ENCODE measurements at places on chromosomes 7 and 10.

DNA sequence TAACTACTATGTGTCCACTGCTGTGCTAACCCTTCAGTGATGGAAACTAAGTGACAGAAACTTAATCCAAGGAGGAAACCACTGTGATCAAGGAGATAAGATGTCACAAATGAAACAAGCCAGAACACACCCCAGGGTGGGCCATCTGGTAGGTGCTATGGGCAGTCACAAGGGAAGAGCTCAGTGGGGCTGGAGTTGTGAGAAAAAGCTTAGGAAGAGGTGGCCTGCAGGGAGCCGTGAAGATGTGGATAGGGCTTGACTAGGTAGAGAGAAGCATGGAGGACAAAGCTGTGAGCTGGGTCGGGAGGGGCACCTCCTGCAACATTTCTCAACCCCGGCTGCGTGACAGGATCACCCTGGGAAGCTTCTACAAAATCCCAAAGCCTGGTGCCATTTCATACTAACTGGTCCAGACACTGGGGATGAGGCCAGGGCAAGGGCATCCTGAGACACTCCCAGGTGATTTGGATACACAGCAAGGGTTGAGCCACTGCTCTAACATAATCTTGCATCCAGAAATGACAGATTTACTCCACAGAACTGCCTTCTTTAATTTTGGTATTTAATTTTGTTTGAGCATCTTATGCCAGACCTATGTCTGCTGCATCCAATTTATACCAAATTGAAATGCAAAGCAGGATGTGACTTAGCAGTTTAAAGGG lies 69.3 kb downstream of the OSBPL3 start:
- no peak for ATAC-seq

DNA sequence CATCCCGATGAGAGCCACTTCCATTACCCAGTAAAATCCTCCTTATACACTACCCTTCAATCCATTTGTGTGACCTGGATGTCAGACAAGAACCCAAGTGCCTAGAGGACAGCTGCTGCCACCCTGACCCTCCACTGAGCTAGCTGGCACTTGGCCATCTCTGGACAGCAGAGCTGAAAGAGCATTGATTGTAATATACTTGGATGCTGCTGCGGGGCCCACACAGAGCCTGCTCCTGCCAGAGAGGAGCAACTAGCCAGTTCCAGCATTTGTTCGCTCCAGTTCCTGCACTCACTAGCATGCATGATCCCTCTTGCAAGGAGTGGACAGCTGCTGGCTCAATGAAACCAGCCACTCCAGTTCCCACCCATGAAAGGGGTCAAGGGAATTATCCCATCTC lies 8.4 kb upstream of the TMEM254 start:
- peak; percentile 10 for ATAC-seq

GRCh38 chr7:148116195-148116594 lies 474.4 kb upstream of the C7orf33 start:
- no peak for ATAC-seq

GRCh38 chr10:82041018-82041417 lies 166.0 kb downstream of the NRG3 start:
- no peak for ATAC-seq

- no peak for ATAC-seq
Observed at GRCh38 chr7:105838627-105839231, 37.7 kb downstream of the ATXN7L1 start.

- ATAC-seq, result peak; percentile 99
Observed at GRCh38 chr7:66952343-66953043, 31.5 kb downstream of the TMEM248 start.

DNA sequence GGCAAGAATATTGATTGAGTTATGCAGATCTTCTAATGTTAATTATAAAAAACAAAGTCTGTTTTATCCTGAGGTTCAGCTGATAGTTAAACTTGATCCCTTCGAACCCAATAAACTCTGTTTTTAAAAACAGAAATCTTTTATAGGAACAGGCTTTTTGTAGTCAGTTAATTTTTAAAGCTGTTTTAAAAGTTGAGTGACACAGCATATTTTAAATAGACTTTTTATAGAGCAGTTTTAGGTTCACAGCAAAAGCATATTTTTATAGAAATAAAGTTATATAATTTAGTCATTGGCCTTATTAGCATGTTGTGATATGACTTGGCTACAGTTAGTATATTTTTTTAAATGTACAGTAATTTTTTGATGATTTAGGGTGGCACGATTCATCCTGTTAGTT lies 11.1 kb downstream of the FOXK1 start:
- ATAC-seq, result no peak

DNA sequence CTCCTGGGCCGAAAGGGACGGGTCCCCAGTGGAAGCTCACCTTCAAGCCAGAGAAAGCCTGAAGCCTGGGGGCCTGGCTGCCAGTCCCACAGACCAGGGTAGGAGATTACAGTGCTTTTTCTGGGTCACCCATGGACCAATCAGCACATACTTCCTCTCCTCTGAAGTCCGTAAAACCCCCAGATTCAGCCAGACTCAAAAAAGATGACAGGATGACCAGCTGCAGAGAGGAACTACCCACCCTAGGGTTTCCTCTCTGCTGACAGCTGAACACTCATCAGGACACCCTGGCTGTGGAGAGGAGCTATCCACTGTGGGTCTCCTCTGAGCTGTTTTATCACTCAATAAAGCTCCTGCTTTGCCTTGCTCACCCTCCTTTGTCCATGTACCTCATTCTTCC lies 78.0 kb downstream of the SAMD9 start:
- no peak for ATAC-seq

DNA sequence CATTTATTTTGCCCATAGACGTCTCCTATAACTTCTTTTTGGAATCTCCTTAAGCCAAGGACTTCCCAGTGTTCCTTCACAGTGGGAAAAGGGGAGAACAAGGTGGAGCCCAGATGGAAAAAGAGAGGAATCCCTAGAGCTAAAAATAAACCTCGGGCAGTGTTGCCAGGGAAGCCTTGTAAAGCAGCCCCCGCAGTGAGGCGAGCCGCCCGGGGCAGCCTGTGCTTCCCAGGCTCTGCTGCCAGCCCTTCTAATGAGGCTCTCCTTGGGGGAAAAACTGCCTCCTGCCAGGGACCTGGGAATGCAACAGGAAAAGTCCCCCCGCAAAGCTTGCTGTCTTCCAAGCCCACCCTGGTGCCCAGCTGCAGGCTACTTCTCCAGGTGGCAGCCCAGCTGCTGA lies 71.7 kb downstream of the SH3PXD2A start:
- no peak for ATAC-seq

DNA sequence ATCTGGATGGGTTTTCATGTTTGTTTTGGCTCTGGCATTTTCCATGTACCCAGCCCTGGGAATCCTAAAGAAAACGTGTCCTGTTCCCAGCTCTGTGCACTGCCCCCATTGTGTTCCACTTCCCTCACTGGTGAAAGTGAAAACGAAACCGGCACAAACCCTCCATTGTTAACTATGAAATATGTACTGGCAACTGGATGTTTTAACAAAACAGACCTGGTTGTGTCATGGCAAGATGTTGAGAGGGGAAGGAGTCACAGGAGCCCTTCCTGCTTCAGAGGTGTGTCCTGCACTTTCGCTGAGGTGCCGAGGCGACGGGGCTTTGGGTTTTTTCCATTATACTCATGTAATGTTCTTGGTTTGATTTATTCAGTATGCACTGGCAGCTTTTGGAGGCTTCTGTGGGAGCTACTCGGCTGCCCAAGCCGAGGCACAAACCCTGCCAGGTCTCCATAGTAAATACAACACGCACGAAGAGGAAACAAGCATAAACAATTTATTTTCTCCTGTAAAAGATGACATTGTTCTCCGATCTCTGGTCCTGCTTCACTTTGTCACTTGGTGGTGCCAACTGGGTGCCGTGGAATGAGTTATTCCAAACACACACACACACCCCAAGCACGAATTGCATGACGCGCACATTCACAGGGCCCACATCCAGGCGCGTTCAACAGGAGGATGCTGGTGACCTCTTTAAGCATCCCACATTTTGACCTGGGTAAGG lies 118.2 kb downstream of the CDK6 start:
- ATAC-seq, result peak; percentile 85

DNA sequence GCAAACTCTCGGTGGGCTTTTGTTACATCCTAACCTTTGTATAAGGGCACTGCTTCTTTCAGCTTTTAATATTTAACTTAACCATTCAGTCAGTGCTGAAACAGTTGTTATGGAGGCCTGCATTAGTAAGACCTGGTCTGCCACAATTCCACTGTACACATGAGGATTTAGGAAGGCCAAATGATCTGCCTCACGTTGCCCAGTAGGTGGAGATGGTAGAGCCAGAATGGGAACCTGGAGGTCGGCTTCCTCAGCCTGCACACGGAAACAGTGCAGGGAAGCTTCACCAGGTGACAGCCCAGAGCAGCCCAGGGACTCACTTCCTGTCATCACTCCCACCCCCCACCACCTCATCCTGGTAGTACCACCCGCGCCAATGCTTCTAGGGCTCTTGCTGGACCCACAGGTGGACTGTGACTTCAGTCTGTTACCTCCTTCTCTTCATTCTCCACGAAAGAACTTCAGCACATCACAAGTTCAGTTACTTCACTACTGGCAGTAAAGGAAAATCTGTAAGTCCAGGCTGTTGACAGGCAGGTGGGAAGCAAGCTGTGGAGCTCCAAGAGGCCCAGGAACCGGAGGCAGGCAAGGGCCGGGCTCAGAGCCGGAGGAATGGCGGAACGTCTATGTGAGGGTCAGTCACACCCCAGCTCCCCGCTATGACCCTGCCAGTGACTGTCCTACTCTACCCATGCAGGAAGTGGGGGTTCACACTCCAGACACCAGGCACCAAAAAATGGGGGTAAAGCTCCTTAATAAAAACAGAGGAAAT lies 480.3 kb upstream of the C7orf33 start:
- ATAC-seq, result no peak

- ATAC-seq, result no peak
Observed at GRCh38 chr10:132849546-132850031, 63.6 kb upstream of the NKX6-2 start.

GRCh38 chr7:77569514-77570232 lies 32.6 kb downstream of the PTPN12 start:
- ATAC-seq, result no peak

GRCh38 chr7:49322476-49322875 lies 398.1 kb downstream of the CDC14C start:
- ATAC-seq, result no peak

GRCh38 chr10:116306847-116307246 lies 17.4 kb upstream of the CCDC172 start:
- no peak for ATAC-seq

GRCh38 chr7:433558-433957 lies 86.1 kb downstream of the PDGFA start:
- ATAC-seq, result no peak

DNA sequence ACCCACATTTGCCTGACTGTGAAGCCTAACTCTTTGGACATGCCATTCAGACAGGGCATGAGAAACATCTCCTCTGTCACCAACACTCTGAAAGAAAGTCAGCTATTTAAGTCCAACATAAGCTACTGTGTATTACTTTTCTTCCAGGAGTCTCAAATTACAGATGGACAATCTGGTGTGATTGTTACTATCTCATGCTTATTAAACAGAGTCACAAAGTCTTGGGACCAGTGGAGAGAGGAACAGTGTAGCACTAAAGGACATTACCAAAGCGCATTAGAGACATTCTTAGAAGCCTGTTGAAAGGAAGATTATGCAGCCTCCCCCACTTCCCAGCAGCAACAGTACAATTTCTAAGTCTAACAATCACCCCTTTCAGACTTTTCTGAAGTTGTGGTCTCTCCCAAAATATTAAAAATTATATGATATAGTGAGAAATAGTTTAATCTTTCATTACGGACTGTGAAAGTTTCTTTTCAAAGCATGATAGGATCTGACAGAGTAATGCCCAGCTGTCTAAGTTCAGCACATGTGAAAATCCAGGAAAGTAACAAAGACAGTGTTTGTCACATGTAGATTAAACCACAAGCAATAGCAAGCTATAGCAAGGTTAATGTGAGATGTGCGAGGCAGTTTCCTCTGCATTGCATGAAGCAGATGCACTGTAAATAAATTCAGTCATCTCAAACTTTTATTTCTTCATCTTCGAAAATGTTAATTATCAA lies 280.9 kb upstream of the FZD8 start:
- ATAC-seq, result no peak

- ATAC-seq, result no peak
Observed at GRCh38 chr7:16233517-16233916, 187.8 kb downstream of the CRPPA start.

DNA sequence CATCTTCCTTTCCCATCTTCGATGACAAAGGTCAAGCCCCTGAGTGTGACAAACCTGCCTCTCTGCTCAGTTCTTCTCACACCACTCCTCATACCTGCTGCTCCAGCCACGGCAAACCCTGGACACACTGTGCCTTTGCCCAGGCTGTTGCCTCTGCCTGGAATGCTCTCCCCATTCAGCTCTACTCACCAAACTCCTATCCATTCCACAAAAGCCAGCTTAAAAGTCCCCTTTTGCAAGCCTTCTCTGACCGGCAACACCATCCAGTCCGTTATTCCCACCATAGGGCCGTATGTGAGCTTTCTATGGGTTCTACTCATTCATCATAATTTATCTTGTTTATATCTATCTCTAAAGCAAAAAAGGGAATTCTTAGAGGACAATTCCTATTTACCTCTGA lies 15.2 kb downstream of the GFRA1 start:
- no peak for ATAC-seq

DNA sequence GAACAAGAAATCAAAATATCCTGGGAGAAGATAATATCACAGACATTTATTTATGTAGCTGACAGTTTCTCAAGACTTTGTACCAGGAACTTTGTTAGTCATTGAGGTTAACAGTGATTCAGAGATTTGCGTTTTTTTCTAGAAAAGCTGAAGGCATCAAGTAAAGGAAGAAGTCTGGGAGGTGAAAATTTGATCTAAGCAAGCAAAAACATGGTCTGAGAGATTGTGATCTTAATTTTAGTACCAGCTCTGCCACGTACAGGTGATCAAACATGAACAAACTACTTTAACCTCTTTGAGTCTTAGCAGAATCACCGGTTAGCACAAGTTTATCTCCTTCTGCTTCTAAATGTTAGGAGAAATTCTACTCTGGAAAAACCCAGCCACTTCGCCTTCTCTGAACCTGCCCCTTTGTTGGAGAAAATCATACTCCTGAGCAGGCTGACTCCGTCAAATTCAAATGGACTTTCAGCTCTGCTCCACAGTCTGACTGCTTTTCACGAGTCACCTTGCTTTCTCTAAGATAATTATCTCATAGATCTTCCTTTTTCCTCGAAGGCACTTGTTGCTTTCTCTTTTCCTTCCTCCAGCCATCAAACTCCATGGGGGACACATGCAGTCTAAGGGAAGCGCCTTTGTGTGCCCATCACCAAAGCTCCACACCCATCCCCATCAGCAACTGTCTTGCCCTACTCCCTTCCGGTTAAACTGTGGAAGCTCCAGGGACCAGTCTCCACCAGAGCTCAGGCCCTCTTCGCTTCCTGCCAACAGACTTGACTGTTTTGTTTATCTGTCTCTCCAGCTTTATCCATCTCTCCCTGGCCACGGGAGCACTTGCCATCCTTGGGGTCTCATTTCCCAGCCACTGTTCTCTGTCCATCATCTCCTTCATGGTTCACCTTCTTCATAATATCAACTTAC lies 86.3 kb downstream of the PRKCQ start:
- ATAC-seq, result no peak

- ATAC-seq, result peak; percentile 62
Observed at GRCh38 chr7:151232917-151233701, 826 bp downstream of the CHPF2 start.

GRCh38 chr7:41199136-41199535 lies 503.8 kb downstream of the INHBA start:
- ATAC-seq, result no peak

GRCh38 chr7:79386688-79387422 lies 66.6 kb downstream of the MAGI2 start:
- ATAC-seq, result no peak

Data from esophagus mucosa (tissue), 1 donor.